Activated CD8-positive, alpha-beta memory T cell treated with anti-CD3 and anti-CD28 coated beads for 4 hours (primary cell): ENCODE measurements at places on chromosomes 7 and 10.

DNA sequence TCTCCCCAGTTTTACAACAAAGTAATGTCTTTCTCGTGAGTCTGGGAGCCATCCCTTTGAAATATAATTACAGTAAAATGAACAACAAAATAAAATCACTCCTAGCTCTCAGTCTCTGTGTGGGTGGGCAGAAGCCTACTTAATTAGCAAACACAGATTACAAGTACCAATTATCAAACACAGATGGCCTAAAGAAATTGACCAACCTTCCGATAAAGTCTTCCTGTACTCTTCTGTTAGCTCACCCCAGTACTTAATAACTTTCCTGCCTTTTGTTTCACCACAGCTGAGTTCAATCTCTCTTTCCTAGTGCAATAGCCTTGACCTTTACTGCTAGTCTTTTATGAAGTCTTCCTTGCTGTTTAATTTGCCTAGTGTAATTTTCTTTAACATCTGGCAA is 719.2 kb upstream of the MBL2 start:
- DNase-seq = no peak

GRCh38 chr7:38351601-38352000 is 78.2 kb upstream of the TARP start:
- DNase-seq = no peak

- no peak for DNase-seq
Measured at GRCh38 chr10:79044846-79045245, 23.9 kb upstream of the ZMIZ1 start.

- DNase-seq = no peak
Measured at GRCh38 chr10:132533571-132534260, 3.9 kb upstream of the INPP5A start.

DNA sequence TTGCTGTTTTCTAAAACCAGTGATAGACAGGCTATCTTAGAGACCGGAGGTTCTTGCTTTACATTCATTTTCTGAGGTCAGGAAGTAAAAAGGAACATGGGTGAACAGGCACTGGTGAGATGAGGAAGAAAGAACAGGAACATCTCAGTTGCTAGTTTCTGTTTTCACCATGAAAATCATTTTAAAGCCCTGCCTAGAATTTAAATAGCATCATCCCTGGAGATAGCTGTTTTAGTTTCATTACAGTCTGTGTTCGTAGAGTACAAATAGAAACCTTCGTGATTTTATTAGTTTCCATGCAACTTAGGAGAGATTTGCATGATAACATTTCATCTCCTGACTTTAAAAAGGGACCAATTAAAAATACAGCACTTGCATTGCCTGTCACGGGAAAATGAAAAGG is 14.7 kb downstream of the KCNMA1 start:
- no peak for DNase-seq

DNA sequence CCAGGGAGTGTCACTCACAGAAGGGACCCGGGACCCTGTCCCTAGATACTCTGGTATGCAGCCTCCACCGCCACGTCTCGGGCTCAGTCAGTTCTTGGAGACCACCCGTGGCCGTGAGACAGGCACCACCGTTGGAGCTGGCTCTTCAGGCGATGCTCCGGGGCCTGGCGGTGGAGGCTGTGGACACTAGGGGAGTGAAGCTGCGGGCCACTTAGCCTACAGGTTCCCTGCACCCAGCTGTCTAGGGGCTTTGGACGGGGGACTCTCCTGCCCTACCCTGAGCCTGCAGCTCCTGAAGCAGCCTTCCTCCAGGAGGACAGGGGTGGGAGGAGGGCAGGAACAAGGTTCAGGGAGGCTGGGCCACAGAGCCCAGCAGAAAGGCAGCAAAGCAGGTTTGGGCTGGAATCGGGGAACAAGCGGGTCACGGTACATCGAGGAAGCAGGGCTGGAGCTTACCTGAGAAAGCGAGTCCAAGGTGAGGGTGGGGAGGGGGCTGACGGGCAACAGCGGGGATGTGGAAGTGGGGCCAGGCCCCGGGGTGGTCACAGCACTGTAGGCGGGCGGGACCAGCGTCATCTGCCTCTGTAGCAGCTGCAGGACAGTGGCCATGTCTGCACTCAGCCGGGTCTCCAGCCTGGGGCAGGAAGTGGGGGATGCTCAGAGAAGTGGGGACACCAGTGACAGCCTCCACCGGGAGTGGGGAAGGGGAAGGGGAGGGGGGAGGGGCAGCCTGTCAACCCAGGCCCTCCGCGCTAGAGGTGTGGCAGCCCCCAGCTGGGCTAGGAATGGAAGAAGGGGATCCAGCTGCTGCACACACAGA is 31.5 kb downstream of the KCNH2 start:
- no peak for DNase-seq

- no peak for DNase-seq
Measured at GRCh38 chr7:36659638-36660341, 64.5 kb downstream of the AOAH start.
